Stimulated activated CD4-positive, alpha-beta T cell treated with anti-CD3 and anti-CD28 coated beads, Interleukin-4, amount 100 ng/mL, for 4 hours (primary cell): ENCODE measurements at places on chromosomes 5 and 9.

GRCh38 chr9:71363286-71363961 is 242.0 kb upstream of the TRPM3 start:
- DNase-seq, result no peak

GRCh38 chr5:179326122-179326927 is 18.9 kb downstream of the ADAMTS2 start:
- no peak for DNase-seq

DNA sequence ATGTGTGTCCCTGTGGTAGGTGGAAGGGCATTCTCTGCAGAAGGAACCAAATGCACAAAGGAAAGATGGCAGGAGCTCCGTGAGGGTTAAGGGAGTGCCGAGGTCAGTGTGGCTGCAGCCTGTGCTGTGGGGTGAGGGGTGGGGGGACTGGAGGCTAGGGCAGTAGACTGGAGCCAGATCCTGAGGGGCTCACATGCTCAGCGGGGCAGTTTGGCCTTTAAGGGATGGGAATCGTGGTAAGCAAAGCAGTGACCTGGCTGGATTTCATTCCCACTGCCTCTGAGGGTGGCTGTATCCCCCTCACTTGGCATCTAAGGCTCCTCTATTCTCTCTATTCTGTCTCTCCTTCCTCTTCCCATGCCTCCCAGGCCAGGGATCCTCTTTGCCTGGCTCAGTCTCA is 15.6 kb downstream of the PITX1 start:
- no peak for DNase-seq

- DNase-seq, result no peak
Observed at GRCh38 chr5:140575309-140575708, 10.7 kb downstream of the SLC35A4 start.

- no peak for DNase-seq
Observed at GRCh38 chr5:130890610-130891009, 274.4 kb downstream of the HINT1 start.

- DNase-seq, result no peak
Observed at GRCh38 chr5:160169326-160169725, 50.1 kb upstream of the PWWP2A start.

GRCh38 chr5:149349382-149349781 is 4.1 kb downstream of the GRPEL2 start:
- DNase-seq, result no peak

- DNase-seq, result no peak
Observed at GRCh38 chr9:82412586-82413305, 424.2 kb downstream of the SPATA31D1 start.

GRCh38 chr5:80990527-80990926 is 30.4 kb downstream of the RASGRF2 start:
- no peak for DNase-seq

- DNase-seq, result no peak
Observed at GRCh38 chr9:133054966-133055365, 6.8 kb upstream of the CEL start.

- no peak for DNase-seq
Observed at GRCh38 chr5:136190091-136190720, 2.8 kb downstream of the SMIM32 start.

GRCh38 chr5:38451074-38451725 is 105.2 kb downstream of the LIFR start:
- no peak for DNase-seq

GRCh38 chr5:96150007-96150406 is 188.4 kb upstream of the ELL2 start:
- no peak for DNase-seq

DNA sequence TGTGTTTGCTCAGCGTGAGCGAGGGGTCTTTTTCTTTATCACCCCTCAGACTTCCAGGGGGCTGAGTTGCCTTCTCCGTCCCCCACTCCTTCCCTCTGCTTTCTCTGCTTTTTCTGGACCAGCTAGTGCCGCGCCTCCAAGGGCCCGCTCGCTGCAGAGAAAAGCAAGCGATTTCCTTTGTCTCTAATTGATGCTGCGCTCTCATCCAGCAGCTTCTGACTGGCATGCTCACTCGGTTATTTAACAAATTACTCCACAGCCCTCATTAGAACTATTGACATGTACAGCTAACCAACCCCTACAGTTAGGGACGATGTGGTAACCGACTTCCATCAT is 288.0 kb downstream of the ELAVL2 start:
- DNase-seq, result no peak

DNA sequence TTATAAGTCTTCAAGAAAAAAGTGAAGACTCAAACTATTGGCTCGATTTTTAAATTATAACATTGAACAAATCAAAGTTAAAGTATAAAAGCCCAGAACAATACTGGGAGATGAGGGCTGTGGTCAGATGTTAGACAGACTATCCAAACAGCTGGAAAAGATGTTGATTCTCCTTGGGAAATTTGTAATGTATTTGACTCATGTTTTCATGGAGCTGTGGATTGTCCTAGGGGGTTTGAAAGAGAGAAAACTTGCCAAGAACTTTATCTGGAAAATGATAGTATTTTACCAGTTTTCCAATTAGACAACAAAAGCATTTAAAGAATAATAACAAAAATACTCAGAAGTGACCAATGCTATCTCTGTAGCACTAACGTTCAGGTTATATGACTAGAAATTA is 339.2 kb downstream of the ARL15 start:
- DNase-seq, result no peak

- no peak for DNase-seq
Observed at GRCh38 chr5:171386861-171387344, 746 bp upstream of the NPM1 start.

GRCh38 chr5:178624631-178625546 is 2.0 kb downstream of the CLK4 start:
- DNase-seq, result no peak

DNA sequence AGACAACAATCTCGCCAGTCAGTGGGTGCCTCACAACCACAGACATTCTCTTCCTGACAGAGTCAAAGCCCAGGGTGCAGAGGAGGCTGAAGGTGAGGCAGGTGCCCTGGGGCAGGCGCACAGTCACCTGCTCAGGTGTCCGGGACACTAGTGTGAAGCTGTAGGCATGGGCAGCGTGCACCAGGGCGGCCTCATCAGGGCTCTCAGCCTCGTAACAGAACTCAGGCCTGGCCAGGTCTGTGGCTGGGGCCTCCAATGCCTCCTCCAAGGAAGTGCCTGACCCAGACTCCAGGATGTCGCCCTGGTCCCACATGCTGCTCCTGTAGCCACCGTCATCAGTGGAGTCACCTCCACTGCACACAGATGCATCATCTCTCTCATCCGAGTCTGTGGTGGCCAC is 198.7 kb downstream of the PTTG1 start:
- no peak for DNase-seq

GRCh38 chr5:93100428-93100827 is 480.6 kb downstream of the NR2F1-AS1 start:
- DNase-seq, result no peak

- no peak for DNase-seq
Observed at GRCh38 chr5:137828180-137828579, 39.5 kb upstream of the MYOT start.

DNA sequence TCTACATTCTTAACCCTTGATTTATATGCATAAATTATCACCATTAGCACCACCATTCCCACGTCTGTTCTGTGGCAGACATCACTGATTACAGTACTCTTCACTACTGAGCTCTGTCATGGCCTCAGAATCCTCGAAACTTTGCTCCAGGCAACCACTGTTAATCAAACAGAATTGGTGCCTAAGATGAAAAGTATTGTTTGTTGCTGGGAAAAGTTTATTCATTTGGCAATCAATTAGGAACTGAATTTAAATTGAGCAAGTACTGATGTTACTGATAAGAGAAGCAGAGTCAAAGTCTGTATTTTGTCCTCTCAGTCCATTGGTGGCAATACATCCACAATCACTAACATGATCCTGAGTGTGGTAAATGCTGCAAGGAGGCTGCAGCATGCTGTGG is 12.8 kb downstream of the SLC1A1 start:
- no peak for DNase-seq

DNA sequence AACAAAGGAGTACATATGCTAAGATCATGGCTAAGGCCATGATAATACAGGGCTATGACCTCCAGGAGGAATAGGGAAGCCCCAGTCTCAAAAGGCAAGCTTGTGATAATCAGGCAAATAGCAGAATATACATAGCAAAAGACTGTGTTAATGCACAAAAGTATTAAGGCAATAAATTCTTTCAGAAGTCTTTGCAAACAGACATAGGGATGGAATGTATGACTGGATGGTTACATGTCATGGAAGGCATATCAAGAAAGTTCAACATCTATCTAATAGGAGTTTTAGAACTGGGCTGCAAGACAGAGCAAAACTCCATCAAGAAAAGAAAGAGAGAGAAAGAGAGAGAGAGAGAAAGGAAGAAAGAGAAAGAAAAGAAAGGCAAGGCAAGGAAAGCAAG is 264.5 kb upstream of the CDH6 start:
- DNase-seq, result no peak

GRCh38 chr9:27701587-27701986 is 128.3 kb upstream of the C9orf72 start:
- DNase-seq, result no peak

GRCh38 chr5:1007221-1007680 is 1.4 kb upstream of the NKD2 start:
- no peak for DNase-seq

- peak; percentile 21 for DNase-seq
Observed at GRCh38 chr9:2181792-2182191, 166.6 kb downstream of the SMARCA2 start.

- DNase-seq, result no peak
Observed at GRCh38 chr5:180399401-180400215, 46.5 kb upstream of the GFPT2 start.

- DNase-seq, result no peak
Observed at GRCh38 chr5:149489605-149490037, 61.6 kb downstream of the CSNK1A1 start.

DNA sequence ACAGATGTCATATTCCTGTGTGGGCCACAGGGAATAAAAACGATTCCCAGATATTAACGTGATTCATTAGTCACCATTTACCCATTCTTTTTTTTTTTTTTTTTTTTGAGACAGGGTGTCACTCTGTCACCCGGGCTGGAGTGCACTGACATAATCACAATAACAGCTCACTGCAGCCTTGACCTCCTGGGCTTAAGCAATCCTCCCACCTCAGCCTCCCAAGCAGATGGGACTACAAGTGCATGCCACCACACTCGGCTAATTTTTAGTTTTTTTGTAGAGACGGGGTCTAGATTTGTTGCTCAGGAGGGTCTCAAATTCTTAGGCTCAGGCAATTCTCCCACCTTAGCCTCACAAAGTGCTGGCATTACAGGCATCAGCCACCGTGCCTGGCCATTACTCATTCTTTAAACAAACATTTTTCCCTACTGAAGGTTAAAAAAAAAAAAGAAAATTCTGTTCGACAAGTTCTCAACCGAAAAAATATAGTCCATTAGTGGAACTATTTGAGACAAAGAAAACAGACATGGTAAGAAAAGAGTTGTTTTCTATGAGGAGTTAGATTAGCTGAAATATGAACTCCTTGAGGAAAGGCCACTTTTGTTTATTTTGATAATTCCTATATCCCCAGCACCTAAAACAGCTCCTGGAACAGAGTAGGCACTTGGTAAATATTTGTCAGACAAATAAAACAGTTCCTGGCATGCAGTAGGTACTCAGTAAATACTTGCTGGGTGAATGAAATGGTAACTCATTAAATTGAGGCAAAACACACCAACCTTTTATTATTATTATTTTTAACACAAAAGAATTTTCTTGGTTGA is 32.1 kb upstream of the PDCL start:
- no peak for DNase-seq

- DNase-seq, result no peak
Observed at GRCh38 chr9:112401175-112401815, 21.4 kb downstream of the HSDL2 start.

- DNase-seq, result no peak
Observed at GRCh38 chr5:130043834-130044233, 139.6 kb downstream of the CHSY3 start.

DNA sequence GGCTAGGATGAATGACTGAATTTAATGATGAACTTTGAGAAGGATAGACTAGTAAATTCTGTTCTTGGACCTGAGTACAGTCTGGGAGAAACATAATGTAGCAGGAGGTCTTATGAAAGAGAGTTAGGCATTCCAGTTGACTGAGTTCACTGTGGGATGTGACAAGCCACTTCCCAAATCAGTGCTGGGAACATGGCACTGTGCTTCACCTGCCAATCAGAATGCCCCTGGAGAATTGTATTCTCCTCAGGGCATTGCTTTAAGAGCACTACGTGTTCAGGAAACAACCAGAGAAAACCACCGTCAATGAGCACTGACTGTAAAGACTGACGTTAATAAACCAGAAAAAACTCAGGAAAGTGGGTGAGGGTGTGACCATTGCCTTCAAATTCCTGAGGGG is 1.2 kb downstream of the CCDC107 start:
- no peak for DNase-seq

DNA sequence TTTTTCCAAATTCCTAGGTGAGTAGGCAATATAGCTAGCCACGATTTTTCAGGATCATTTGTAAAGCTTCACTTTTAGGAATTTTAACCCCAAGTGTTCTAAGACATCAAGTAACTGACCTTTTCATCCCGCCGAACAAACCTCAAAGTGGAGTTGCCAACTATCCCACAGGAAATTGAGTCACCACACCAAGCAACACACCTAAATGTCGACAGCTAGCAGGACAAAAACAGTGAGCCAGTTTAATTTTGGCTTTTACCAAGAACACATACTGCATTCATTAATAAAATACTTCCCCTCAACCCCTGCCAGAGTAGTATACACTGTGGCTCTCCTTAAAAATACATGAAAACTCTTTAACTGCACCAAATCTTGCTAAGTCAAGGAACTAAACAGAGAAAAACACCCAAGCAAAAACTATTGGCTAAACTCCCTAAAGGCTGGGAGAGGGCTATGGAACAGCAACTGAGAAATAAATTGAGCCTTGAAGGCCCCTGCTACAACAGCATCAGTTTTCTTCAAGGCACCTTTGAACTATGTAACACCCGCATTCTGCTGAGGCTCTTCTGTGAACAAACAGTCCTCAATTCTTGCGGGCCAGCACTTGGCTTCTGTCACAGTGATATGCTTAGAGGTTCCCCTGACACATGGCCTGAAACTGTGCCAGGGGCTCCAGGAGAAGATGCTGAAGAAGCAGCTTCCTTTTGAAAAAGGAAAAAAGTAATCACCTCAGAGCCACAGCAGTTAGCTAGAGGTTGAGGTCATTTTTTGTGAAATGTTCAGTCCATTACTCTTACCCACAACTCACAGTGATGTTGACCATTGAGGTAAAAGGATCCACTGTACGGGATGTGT is 459.6 kb downstream of the RAB3C start:
- DNase-seq, result peak; percentile 2

- no peak for DNase-seq
Observed at GRCh38 chr5:50745221-50745910, 78.9 kb downstream of the PARP8 start.

DNA sequence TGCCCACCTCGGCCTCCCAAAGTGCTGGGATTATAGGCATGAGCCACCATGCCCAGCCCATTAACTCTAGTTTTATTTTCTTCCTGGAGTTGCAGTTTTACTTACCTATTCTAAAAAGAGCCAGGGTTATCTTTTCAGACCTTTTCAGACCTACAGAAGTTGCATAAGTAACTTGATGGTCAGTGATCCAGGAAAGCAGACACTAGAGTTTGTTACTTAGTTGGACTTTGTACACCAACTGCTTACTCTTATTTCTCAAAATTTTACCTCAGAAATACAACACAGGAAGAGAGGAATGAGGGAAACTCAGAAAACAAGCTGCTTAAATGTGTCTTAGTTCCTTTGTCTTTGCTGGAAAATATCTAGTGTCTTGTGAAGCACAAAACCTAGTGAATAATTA is 25.4 kb downstream of the RAD23B start:
- DNase-seq, result no peak
